ENCODE measurements at places on chromosomes 5 and 9. TPM values are rescaled to one million over a fixed set of nuclear protein-coding genes. Genes with fewer than 3 reads are reported as not detected.

DNA sequence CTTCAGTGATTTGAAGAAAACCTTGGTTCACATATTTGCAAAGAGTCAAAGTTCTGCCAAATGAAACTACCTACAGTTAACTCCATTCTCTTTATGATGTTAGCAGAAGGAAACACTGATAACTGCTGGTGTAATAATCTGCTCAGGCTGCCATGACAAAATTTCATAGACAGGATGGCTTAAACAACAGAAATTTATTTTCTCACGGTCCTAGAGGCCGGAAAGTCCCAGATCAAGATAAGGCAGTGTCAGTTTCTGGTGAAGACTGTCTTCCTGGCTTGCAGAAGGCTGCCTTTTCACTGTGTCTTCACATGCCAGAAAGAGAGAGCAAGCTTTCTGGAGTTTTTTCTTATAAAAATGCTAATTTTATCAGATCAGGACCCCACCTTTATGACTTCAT lies 102.4 kb upstream of the PARP8 start:
- no peaks in the 10 kb centered on the region for H3K36me3 ChIP-seq
- H3K27me3 ChIP-seq: no peaks in the 10 kb centered on the region
- no peaks in the 10 kb centered on the region for H3K4me1 ChIP-seq
- peak overlapping the region; percentile 51 for H3K27ac ChIP-seq
- DNase-seq: peak; percentile 45

DNA sequence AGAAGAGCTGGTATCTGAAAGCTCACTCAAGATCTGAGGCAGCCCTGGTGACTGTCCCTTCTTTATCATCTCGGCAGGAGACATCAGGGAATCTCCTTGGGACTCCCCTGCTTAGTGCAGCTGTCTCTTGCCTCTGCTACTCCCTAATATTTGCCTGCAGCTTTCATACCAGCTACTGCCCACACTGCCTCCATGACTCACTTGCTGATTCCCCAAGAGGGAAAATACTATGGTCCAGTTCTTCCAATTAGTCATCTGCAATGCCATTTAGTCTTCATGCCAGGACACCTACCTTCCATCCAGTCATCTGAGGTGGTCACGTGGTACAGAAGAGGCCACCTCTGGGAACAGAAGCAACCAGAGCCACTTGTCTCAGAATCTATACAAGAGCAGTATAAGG lies 270.8 kb downstream of the NTRK2 start:
- no peaks in the 10 kb centered on the region for H3K27me3 ChIP-seq
- H3K4me1 ChIP-seq: 0 out of 2 replicates have a peak, but pooled peaks cover 2% of the 10 kb centered on the region
- H3K27ac ChIP-seq: no peak overlapping the region
- DNase-seq: no peak
- H3K36me3 ChIP-seq: no peaks in the 10 kb centered on the region

DNA sequence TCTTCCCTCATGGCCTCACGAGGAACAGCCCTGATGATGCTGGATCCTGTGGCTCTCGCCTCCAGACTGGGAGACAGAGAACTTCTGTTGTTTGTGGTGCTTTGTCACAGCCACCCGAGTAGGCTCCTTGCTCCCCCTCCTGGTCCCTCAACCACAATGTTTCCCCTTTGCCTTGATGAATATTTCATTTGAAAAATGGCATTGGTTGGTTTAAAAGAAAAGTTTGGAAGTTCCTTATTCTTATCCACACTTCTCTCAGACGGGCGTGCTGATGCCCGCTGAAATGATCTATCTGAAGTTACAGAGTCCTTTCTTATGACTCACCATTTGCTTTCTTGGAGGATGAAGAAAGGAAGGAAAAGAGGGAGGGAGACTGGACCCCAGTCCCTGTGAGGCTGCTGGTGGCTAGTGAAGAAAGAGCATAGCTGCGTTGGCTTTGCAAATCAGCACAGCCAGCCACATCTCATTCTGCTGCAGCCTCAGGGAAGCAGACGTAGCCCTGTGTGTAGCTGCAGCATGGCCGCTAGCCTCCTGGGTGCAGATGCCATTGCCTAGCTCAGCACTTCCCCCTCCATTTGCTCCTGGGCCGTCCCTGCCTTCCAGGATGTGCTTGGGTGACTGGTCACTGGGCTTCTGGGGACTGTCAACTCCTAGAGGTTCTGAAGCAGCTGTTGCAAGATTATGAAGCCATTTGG lies 185.9 kb downstream of the ERCC6L2 start:
- no peak overlapping the region for H3K27ac ChIP-seq
- DNase-seq: no peak
- H3K36me3 ChIP-seq: no peaks in the 10 kb centered on the region
- no peak overlapping the region for H3K4me3 ChIP-seq

GRCh38 chr9:133943781-133944745 lies 48.1 kb downstream of the VAV2 start:
- H3K4me1 ChIP-seq: peaks cover 32% of the 10 kb centered on the region
- peaks cover under 1% of the 10 kb centered on the region for H3K36me3 ChIP-seq
- no peak for DNase-seq
- peak overlapping the region; percentile 89 for H3K27ac ChIP-seq
- no peak overlapping the region for H3K4me3 ChIP-seq

GRCh38 chr5:58761407-58761806 lies 178.5 kb downstream of the RAB3C start:
- no peak overlapping the region for H3K27ac ChIP-seq
- H3K27me3 ChIP-seq: no peaks in the 10 kb centered on the region
- H3K36me3 ChIP-seq: no peaks in the 10 kb centered on the region
- DNase-seq: no peak
- no peak overlapping the region for H3K4me3 ChIP-seq
- no peaks in the 10 kb centered on the region for H3K4me1 ChIP-seq

- peaks cover 5% of the 10 kb centered on the region for H3K4me1 ChIP-seq
- no peaks in the 10 kb centered on the region for H3K27me3 ChIP-seq
- peak overlapping the region; percentile 86 for H3K4me3 ChIP-seq
- no peak for DNase-seq
- H3K27ac ChIP-seq: peak overlapping the region; percentile 44
Measured at GRCh38 chr5:154446195-154447088, 645 bp downstream of the SAP30L start.

DNA sequence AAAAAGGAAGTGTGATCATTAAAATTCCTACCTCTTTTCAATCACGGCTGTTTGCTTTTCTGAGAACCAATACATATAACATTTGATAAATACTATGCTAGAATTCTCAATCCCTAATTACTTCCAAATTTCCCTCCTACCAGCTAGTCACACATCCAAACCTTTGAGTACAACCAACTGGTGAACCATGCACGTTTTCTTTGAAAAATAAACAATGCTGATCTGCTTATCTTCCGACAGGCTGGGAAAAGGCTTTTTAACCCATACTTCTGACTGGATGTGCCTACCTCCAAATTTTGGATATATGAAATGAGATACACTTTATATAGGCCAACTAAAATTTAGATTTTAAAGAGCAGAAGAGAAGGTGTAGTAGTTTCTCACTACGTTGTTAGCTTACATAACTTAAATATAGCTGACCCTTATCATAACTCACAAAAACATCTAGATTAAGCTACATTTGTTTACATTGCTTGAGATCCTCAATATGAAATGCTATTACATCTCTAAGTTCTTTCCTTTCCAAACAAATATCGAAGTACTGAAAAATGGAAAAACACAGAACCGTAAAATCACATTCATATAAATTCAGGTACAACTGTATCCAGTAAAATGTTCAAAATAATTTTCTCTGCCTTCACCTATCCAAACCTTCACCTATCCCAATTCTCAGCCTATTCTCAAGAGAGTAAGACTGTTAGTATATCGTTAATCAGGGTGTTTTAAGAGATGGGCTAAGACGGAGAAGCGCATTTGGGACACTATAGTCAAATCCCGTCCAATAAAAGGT lies 2.1 kb downstream of the NR3C1 start:
- H3K27ac ChIP-seq: peak overlapping the region; percentile 93
- H3K4me1 ChIP-seq: no peaks in the 10 kb centered on the region
- peaks cover 16% of the 10 kb centered on the region for H3K36me3 ChIP-seq
- peak overlapping the region; percentile 83 for H3K4me3 ChIP-seq
- DNase-seq: no peak

- DNase-seq: no peak
- H3K4me1 ChIP-seq: no peaks in the 10 kb centered on the region
- H3K4me3 ChIP-seq: no peak overlapping the region
- H3K27me3 ChIP-seq: peaks cover 4% of the 10 kb centered on the region
Measured at GRCh38 chr5:169149317-169149716, 151.6 kb downstream of the SLIT3 start.

DNA sequence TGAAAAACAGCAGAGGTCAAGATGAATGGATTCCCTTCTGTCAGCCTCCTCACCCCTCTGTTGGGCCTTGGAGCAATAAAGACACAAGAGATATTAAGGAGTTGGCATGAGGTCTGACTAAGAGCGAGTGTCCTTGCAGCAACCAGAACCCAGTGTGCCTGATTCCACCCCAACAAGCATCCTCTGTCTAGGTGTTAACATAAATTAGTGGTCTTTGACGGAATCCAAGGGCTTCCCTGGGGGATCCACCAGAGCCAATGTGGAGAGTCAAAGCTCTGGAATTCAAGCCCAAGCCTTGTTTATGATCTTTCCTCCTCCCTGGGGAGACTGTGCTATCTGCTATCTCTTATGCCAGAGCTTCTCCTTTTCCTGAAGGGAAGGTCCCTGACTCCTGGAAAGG lies 128.1 kb upstream of the SMIM23 start:
- H3K27ac ChIP-seq: no peak overlapping the region
- no peak for DNase-seq

DNA sequence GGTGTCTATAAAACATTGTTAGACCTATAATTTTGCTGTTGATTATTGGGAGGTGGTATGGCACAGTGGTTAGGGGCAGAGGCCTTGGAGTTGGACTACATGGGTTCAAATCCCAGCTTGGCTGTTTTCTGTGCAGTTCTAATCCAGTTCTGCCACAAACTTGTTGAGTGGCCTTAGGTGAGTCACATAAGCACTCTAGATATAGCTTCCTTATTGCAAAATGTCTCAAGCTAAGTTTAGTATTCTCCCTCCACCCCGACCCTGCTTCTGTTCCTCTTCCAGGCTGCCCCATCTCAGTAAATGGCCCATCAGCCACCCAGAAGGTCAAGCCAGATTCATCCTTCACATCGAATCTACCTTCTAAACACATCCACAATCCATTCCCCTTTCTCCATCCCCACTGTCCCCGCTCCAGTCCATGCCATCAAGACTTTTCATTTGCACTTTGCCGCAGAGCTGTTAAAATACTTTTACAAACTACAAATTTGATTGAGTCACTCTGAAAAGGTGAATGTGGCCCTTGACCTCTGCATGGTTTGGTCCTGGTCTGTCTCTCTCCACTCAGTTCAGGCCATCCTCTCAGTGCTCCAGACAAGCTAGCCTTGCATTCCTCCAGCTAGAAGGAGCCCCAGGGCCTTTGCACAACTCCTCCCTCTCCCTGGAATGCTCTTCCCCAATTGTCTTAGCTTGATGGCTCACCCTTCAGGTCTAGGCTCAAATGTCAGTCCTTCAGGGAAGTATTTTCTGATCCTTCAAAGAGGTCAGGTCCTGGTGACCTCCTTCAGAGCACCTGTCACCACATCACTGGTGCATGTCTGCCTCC lies 10.0 kb upstream of the HDHD3 start:
- no peak for DNase-seq
- H3K4me1 ChIP-seq: no peaks in the 10 kb centered on the region
- H3K36me3 ChIP-seq: peaks cover 10% of the 10 kb centered on the region
- H3K27ac ChIP-seq: no peak overlapping the region
- H3K4me3 ChIP-seq: no peak overlapping the region
- no peaks in the 10 kb centered on the region for H3K27me3 ChIP-seq

DNA sequence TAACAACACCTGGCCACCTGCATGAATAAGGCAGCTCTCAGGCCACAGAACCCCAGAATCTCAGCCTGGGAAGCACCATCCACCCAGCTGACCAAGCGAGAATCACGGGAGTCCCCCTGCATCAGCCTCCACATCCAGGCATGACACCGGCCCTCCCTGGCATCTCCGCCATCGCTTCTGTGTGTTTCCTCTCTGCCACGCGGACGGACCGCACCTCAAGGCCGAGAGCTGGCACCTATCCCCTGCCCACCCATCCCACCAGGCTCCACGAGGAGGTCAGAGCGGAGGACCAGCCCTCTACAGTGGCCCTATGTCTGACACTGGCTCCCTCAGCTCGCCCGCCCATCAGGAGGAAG lies 134.7 kb downstream of the COL23A1 start:
- no peaks in the 10 kb centered on the region for H3K36me3 ChIP-seq
- no peaks in the 10 kb centered on the region for H3K4me1 ChIP-seq
- H3K27ac ChIP-seq: no peak overlapping the region
- H3K4me3 ChIP-seq: no peak overlapping the region
- DNase-seq: no peak
- no peaks in the 10 kb centered on the region for H3K27me3 ChIP-seq

DNA sequence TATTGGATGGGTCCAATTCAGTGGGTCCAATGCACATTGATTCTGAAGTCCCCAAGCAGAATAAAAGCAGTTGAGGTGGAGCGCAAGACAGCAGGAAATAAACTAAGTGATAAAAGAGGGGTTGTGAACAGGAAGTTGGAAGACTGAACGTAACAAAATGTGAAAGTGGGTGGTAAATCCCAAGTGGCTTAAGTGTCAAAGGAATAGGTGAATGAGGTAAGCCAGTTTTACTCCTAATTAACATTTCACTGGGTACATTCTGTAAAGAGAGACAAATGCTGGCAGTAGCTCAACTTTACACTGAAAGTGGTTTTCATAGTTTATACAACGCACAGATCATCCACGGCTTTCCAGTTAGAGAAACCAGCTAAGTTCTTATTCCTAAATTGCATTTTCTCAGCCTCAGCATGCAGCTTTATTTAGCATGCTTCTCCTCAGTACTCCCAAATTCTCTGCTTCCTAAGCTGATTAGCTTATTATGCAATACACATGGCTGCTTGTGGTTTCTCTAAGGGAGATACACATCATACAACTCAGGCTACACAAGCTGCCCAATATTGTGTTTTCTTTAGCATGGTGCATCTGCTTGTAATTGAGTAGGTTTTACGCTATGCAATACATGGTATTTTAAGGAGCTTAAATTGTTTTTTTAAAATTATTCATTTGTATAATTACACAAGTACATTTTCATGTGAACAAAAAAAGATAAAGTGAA lies 34.2 kb upstream of the HSD17B4 start:
- H3K27me3 ChIP-seq: no peaks in the 10 kb centered on the region
- H3K36me3 ChIP-seq: no peaks in the 10 kb centered on the region
- no peak overlapping the region for H3K4me3 ChIP-seq
- peaks cover 8% of the 10 kb centered on the region for H3K4me1 ChIP-seq
- no peak overlapping the region for H3K27ac ChIP-seq

DNA sequence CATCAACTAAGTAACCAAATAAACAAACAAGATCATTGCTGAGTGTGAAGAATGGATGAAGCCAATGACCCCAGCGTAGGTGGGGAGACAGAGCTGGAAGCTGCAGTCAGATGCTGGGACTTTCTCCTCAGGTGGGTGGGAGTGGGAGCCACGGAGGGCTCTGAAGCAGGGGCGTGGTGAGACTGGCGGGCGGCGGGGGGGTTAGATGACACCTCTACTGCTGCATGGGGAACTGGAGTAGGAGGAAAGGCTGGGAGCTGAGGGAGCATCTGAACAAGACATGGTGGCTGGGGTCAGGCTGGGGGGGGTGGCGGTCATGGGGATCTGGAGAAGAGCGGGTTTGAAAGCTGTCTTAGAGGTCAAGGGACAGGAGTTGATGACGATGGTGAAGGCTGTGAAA lies 193.8 kb downstream of the C9orf50 start:
- H3K4me1 ChIP-seq: no peaks in the 10 kb centered on the region
- no peak overlapping the region for H3K27ac ChIP-seq
- H3K4me3 ChIP-seq: no peak overlapping the region
- H3K36me3 ChIP-seq: no peaks in the 10 kb centered on the region
- H3K27me3 ChIP-seq: no peaks in the 10 kb centered on the region

GRCh38 chr9:81627481-81627880 lies 61.9 kb downstream of the TLE1 start:
- H3K36me3 ChIP-seq: no peaks in the 10 kb centered on the region
- H3K27ac ChIP-seq: no peak overlapping the region
- no peaks in the 10 kb centered on the region for H3K4me1 ChIP-seq
- no peak for DNase-seq
- H3K4me3 ChIP-seq: no peak overlapping the region

Gene SLC34A1
- polyA plus RNA-seq: 0.07 TPM

Gene IFNA5
- polyA plus RNA-seq: not detected

Gene GNA14
- polyA plus RNA-seq: not detected

Gene KCTD16
- 0.06 TPM for polyA plus RNA-seq

Gene ADAMTSL2
- polyA plus RNA-seq: not detected
